ENCODE measurements at places on chromosomes 1 and 21.

GRCh38 chr1:55823541-55824250 lies 608.5 kb upstream of the USP24 start:
- no peak for DNase-seq

DNA sequence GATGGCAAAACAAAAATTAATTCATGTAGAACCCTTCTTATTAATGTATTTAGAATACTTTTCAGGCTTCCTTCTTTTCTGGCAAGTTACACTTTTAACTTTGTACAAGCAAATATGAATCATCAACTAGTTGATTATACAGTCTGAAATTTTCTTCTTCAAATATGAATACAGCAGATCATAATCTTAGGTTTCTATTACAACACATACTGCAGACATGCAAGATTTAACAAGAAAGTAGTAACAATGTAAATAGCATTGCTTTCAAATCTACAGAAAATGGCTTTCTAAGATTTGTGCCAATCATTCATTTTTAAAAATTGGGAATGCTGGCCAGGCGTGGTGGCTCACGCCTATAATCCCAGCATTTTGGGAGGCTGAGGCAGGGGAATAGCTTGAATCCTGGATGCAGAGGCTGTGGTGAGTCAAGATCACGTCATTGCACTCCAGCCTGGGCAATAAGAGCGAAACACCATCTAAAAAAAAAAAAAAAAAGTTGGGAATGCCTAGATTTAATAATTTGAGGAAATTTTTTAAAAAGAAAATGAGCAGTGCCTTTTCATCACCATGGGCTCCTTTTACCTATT lies 68.4 kb upstream of the DPYD start:
- no peak for DNase-seq

DNA sequence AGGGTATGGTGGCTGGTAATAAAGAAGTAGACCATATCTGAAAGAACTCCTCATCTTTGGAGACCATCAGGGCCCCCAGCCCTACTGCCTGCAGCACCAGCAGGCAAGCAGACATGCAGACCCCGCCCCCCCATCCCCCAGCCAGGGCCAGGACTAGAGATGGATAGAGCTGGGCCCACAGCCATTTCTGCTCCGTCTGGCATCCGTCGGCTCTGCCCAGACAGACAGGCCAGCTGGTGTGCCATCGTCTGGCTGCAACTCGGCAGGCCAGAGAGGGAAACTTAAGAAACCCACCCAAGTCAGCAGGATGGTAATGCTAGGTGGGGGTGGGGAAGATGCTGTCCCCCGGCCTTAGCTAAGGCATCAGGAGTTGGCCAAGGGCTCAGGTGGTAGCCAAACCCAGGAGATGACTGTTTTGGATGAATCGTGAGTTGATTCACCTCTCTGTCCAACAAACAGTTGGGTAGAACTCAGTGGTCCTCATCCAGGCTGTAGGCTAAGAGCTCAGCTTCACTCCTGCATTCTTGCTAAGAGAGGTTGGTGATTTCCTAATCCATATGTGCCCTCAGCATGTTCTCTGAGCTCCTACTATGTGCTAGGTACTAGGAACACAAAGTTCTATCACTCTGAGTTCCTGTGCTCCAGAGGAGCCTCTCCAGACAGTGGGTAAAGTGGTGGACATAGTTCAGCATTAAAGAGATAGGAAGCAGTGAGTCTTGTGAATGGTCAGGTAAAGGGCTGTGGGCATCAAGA lies 23.2 kb upstream of the TMEM222 start:
- DNase-seq = no peak

GRCh38 chr1:119492763-119493162 lies 14.2 kb upstream of the HSD3B1 start:
- no peak for DNase-seq

GRCh38 chr1:246434335-246434734 lies 72.7 kb downstream of the SMYD3 start:
- no peak for DNase-seq

GRCh38 chr1:165525708-165526107 lies 18.1 kb upstream of the LRRC52 start:
- no peak for DNase-seq

GRCh38 chr1:35894183-35894582 lies 11.2 kb downstream of the AGO1 start:
- no peak for DNase-seq

- no peak for DNase-seq
Measured at GRCh38 chr21:44778499-44778911, 23.1 kb downstream of the UBE2G2 start.

GRCh38 chr1:40308036-40308727 lies 8.9 kb downstream of the COL9A2 start:
- no peak for DNase-seq

- DNase-seq = no peak
Measured at GRCh38 chr1:159970932-159971342, 16.9 kb upstream of the SLAMF9 start.

DNA sequence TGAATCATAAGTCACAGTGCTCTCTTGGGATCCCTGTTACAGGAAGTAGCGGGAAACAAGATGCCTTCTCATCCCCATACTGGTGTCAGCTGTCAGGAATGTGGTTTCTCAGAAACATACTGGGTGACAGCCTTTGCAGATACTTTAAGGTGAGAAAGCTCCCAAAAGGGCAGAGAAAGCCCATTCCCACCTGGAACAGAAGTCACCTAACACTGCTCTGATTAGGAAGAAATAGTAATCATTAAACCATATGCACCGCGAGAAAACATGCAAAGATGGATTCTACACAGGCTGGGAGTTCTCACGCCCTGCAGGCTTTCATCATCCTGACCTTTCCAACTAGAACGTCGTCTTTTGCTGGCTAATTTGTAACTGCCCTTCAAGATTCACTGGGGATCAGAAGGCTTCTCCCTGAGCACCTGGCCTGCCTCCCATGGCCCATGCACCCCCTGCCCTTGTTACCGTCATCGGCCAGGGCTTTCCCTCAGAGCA lies 46.2 kb upstream of the SLC44A3 start:
- DNase-seq = no peak

- DNase-seq = no peak
Measured at GRCh38 chr1:113281550-113281949, 108.8 kb upstream of the MAGI3 start.

GRCh38 chr21:26804895-26805609 lies 40.2 kb downstream of the ADAMTS1 start:
- DNase-seq = no peak

DNA sequence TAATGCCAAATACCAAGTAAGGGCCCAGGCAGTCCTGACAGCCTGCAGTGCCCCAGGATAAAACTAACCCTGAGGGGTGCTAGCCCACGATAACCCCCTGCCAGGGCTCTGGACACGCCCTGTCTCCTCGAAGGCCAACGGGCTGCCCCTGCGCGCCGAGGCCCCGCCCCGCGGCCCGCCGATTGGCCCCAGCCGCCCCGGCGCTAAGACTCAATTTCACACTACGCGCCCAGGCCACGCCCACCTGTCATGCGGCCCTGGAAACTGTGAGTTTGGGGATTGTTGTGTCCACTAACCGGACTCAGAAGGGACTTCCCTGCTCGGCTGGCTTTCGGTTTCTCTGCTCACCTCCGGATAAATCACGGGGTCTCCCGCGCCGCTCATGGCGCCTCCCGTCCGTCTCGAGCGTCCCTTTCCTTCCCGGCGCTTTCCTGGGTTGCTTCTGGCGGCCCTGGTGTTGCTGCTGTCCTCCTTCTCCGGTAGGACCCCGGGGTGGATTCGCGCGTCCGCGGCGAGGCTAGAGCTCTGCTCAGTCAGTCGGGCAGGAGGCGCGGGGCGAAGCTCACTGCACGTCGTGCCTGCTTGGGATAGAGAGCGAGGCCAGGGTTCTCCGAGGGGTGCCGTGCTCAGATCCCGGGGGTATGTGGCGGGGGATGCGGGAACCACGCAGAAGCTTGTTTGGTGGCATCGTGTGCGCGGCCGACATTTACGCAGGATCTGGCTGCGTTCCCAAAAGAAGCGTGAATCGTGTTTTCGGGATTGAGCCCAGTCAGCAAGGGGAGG lies at the start of gene CR1L:
Gene CR1L, plus strand, starts transcription at position 282 of the 783 bp plus-strand sequence. Its CDS starts 101 bp downstream, at position 383.
- DNase-seq = peak; percentile 59

DNA sequence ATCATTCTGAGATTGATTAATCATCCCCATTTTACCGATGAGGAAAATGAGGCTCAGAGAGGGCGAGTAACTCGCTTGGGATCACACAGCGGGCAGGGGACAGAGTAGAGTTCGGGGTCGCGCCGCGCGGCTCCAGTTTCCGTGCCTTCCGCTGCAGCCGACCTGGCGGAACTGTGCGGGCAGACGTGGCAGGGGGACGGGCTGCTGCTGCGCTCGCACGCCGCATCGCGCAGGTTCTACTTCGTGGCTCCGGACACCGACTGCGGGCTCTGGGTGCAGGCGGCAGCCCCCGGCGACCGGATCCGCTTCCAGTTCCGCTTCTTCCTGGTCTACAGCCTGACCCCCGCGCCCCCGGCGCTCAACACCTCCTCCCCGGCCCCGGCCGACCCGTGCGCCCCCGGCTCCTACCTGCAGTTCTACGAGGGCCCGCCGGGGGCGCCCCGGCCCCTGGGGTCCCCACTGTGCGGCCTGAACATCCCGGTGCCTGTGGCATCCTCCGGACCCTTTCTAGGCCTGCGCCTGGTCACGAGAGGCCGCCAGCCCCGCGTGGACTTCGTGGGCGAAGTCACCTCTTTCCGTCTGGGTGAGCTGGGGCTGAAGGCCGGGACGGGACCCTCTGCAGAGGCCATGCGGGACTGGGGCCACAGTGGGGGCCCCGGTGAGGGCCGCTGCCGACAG lies 2.3 kb downstream of the LDLRAD2 start:
- no peak for DNase-seq

DNA sequence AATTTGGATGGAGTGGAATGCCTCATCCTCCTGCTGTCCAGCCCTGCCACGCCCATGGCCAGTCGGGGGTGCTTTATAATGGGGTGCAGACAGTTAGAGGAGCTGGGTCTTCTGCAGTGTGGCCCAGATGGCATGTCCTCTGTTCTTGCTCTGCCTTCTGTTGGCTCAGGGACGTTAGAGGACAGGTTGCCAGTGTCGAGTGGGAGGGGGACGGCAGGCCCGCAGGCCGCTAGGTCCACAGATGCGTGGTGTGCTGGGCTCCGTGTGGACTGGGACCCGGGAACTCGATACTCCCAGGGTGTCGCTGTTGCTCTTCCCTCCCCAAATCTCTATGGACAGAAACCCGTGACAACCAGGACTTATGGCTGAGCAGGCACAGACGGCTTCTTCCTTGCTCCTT lies 33.3 kb downstream of the SIM2 start:
- no peak for DNase-seq

DNA sequence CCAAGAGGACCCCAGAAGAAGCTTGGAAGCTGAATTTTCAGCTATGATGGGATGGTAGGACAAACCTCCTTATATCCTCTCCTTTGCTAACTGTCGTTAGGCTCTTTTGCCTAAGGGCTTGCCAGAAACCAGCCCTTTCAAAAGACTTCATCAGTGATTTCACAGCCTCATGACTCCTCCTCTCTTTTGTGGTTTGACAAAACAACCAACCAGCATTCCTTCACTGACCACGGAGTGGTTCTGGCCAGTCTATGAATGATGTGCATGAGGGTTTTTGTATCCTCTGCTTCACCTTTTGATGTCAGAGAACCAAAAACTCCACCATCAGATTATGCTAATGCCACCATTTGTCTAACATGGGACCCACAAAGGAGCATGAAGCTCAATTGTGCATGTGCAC lies 116.9 kb upstream of the COA6 start:
- no peak for DNase-seq

DNA sequence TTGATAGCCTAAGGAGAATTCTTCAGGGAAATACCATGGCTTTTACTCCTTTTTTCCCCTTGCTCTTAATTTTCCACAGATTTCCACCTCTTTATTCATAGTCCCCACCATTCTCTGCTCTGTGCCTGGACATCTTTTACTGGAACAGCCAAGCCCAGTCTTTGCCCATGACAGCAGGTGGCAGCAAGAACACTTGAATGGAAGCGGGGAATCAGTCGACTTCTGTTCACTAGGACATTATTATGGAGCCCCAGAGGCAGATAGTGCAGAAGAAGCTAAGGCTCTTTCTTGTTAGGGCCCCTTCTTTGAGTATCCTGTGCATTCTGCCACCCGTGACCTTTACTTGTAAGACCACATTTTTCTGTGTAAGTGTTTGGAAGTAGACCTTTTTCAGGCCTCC lies 6.3 kb downstream of the OR14I1 start:
- DNase-seq = no peak

DNA sequence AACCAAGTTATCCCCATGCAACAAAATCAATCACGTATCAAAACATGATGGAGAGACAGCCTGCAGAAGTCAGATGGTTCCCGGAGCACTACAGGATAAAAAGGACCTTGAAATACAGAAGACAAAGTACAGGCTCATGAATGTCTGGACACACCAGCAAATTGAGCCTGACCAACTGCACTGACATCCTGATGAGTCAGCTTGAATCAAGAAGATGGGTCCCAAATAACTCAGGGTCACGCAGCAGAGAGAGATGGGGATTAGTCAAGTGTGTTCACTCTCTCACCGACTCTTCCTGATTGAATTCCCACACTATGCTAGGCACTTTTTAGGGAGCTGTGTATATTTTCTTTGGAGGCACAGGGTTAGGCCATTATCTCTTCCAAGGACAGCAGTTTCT lies 71.1 kb upstream of the DIRAS3 start:
- no peak for DNase-seq

DNA sequence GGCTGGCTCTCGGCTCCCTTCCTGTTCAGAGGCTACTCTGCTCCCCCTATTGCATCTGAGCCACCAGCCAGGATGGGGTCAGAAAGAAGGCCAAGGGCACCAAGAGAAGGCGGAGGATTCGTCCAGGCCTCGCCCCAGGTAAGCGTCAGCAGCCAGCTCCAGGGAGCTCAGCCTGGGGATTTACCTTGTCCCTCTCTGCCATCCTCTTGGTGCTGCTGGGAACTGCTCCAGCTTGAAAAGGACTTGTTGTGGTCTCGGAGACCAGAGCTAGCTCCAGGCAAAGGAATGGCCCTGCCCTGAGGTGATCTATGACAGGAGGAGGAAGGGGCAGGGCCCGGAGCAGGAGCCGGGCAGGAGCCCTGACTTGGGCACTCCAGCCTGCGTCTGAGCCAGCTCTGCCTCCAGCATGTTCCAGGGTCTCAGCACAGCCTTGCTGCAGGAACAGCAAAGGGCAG lies 113.7 kb upstream of the IFFO2 start:
- no peak for DNase-seq

- no peak for DNase-seq
Measured at GRCh38 chr1:78672428-78672827, 22.8 kb downstream of the IFI44 start.

DNA sequence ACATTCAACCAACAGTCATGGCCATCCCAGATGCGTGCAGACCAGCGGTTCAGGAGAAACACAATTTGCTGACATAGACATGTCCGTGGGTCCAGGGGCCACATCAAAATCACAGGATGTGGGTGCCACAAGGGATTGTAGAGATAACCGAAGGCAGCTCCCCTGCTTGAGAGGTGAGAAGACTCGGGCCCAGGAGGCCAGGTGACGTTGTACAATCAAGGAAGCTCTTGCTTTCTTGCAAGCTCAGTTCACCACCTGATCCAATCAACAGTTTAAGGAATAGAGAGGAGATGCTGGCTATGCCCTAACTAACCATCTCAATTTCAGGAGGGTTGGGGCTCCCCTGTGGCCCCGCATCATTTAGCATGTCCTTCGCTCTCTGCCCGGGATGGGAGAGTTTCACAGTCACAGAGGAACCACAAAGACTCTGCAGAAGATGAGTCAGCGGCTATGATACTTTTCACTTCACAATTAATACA lies 19.5 kb downstream of the UBASH3A start:
- DNase-seq = no peak

All from left renal pelvis (tissue), 4 donors.